ENCODE measurements at places on chromosomes 7 and 10.

DNA sequence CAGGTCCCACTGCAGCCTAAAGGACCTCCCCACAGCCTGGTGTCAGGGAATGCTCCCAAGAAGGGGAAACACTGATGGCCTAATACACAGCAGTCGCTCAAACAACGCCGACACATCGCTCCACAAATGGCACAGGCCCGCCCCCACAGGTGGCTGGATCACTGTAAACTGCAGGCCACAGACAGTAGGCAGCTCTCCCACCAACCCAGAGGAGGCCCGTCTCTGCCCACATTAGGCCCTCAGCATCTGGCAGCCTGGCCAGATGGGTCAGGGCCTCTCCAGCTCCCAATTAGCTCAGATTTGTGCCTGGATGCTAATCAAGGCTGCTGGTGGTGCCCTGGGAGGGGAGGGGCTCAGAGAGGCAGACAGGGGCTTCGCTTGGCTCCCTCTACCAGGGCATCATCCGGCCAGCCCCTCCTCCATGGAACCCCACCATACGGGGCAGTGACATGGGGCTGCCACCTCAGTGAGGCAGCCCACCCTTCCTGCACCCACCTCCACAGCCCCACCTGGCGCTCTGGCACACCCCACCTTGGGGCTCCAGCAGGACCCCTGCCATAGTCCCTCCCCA, 42.7 kb downstream of the CAMK2B start:
- H3K4me3 ChIP-seq: no peak overlapping the region
- H3K27me3 ChIP-seq: peaks cover 60% of the 10 kb centered on the region
- DNase-seq: no peak
- H3K36me3 ChIP-seq: no peaks in the 10 kb centered on the region
- H3K4me1 ChIP-seq: no peaks in the 10 kb centered on the region

GRCh38 chr10:515674-516073, 173.8 kb downstream of the DIP2C start:
- no peaks in the 10 kb centered on the region for H3K36me3 ChIP-seq
- H3K27ac ChIP-seq: no peak overlapping the region

DNA sequence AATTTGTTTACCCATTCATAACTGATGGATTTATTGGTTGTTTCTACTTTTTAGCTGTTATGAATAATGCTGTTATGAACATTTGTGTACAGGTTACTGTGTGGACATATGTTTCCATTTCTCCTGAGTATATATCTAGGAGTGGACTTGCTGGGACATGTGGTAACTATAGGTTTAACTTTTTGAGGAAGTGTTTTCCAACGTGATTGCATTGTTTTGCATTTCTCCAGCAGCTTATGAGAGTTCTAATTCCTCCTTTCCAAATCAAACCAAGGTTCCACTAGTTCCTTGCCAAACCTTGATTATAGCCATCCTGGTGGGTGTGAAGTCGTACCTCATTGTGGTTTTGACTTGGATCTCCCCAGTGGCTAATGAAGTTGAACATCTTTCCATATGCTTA, 2.6 kb upstream of the PRF1 start:
- no peak for DNase-seq
- no peaks in the 10 kb centered on the region for H3K36me3 ChIP-seq
- no peaks in the 10 kb centered on the region for H3K27me3 ChIP-seq
- H3K4me3 ChIP-seq: no peak overlapping the region
- no peak overlapping the region for H3K27ac ChIP-seq

GRCh38 chr10:60188548-60188947, 201.1 kb downstream of the ANK3 start:
- no peaks in the 10 kb centered on the region for H3K36me3 ChIP-seq
- DNase-seq: no peak
- H3K27me3 ChIP-seq: no peaks in the 10 kb centered on the region
- H3K4me3 ChIP-seq: no peak overlapping the region
- H3K4me1 ChIP-seq: no peaks in the 10 kb centered on the region

DNA sequence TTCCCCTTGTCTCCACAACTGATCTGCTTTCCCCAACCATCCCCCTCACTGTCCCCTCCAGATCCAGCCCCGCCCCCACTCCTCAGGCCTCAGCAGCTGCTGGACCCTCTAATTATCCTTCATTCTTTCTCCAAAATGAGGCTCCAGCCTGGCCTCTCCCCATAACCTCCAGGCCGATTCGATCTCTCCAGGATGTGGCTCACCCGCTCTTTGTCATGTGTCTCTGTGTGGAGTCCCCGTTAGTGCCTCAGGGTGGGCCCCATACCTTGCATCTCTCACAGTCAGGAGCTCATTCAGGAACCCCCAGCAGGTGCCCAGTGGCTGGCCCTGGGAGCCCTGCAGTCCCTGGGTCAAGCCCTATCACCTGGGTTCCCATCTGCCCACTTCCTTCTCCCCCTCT, 1.3 kb downstream of the PILRA start:
- H3K27me3 ChIP-seq: no peaks in the 10 kb centered on the region
- H3K4me1 ChIP-seq: no peaks in the 10 kb centered on the region
- no peaks in the 10 kb centered on the region for H3K36me3 ChIP-seq
- H3K27ac ChIP-seq: no peak overlapping the region
- H3K4me3 ChIP-seq: no peak overlapping the region

- H3K4me3 ChIP-seq: no peak overlapping the region
- no peaks in the 10 kb centered on the region for H3K4me1 ChIP-seq
- no peak for DNase-seq
Measured at GRCh38 chr10:5862360-5862961, 27.2 kb downstream of the ANKRD16 start.

DNA sequence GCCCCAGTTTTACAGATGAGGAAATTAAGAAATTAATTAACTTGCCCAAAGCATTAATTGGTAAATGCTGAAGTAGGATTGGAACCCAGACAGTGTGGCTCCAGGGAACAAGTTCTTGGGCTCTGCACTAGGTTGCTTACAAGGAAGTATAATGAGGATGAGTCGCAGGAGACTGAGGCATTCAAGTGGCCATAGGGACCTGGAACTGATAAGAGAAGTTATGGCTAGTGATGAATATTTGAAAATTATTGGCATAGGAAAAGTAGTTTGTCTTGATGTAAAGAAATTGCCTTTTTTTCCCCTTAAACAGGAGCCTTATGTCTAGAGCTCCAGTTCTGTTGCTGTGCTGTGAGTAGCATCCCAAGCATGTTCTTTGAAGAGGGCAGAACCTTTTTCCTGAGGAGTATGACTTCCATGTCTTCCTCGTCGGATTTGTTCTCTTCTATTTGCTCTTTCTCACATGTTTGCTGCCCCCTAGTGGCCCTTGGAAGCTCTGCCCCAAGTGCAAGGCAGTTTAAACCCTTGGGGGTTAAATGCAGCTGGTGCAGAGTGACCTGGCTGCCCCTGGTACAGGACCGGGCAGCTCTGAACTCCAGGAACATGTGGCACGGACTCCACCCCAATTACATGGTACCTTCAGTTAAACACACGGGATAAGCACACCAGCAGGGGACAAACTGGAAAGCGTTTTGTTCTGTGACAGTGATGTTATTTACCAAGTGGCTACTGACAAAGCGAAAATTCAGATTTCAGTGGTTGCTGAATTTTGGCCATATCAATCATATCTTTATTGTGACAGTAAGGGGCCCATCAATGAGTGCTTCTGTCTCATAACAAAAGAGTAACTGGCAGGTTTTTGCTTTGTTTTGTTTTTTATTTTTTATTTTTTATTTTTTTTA, 148.8 kb downstream of the HECW1 start:
- H3K27me3 ChIP-seq: 0 out of 2 replicates have a peak, but pooled peaks cover 2% of the 10 kb centered on the region
- H3K4me3 ChIP-seq: no peak overlapping the region
- H3K36me3 ChIP-seq: no peaks in the 10 kb centered on the region
- H3K27ac ChIP-seq: no peak overlapping the region

GRCh38 chr10:30185916-30186315, 126.5 kb upstream of the JCAD start:
- H3K36me3 ChIP-seq: no peaks in the 10 kb centered on the region
- no peak overlapping the region for H3K4me3 ChIP-seq
- no peak for DNase-seq

DNA sequence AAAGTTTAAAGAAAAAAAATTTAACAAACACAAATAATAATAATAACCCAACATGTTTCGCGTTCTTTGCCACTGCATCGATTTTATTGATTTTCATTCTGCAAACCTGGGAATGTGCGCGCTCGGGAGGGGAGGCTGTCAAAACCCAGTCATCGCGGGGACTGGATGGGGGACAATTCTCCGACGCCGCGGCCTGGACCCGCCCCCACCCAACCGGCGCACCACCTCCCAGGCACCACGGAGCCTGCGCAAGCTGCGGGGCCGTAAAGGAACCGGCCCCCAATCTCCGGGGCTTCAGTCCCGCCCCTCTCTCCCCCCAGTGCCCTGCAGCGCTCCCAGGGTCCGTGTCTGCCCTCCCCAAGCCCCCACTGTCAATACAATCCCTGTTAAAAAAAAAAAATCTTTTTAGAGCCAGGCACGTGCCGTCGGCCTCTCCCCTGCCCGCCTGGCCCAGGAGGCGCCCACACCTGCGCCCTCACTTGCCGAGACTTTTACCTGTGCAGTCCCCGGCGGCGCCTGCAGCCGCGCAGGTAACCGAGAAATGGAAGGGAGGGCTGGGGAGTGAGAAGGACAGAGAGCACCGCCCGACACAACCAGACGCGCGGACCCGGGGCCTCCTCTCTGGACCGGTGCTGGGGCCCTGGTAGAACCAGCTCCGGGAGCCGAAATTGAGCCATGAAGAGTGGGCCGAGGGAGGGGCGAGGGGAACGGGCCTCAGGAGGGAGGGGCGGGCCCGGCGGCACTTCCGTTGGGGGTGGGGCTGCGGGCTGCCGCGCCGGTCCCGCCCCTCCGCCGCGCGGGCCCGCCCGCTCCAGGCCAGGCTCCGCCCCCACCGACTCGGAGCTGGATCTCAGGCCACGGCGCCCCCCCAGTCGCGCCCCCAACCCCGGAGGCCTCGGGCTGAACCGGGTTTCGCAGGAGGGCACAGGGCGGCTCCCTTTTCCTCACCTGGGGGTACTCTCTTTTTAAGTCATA, 7.6 kb upstream of the ZNF503 start:
- DNase-seq: peak; percentile 52
- H3K27me3 ChIP-seq: no peaks in the 10 kb centered on the region
- no peaks in the 10 kb centered on the region for H3K36me3 ChIP-seq
- no peak overlapping the region for H3K27ac ChIP-seq

DNA sequence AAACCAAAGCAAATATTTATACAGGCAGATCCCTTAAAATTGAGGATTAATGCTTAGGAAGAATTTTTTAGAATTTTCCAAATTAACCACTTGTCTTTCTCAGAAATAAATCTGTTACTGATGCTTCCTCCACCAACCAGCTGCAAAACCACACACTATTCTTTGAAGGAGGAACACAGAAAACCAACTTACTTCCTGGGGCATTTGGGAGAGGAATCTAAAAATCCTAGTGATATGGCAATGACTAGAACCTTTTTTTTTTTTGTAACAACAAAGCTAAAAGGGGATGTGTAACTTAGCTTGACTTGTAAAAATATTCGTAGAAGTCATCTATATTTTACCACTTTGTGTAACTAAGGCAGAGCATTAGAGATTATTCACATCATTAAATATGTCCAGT, 5.1 kb upstream of the TM9SF3 start:
- peaks cover 15% of the 10 kb centered on the region for H3K4me1 ChIP-seq
- no peak overlapping the region for H3K27ac ChIP-seq
- no peak for DNase-seq

- DNase-seq: no peak
- H3K27me3 ChIP-seq: no peaks in the 10 kb centered on the region
- no peaks in the 10 kb centered on the region for H3K36me3 ChIP-seq
- H3K4me1 ChIP-seq: peaks cover 15% of the 10 kb centered on the region
- peak overlapping the region; percentile 81 for H3K4me3 ChIP-seq
Measured at GRCh38 chr7:26863518-26864308, 677 bp downstream of the SKAP2 start.

- H3K36me3 ChIP-seq: no peaks in the 10 kb centered on the region
- peaks cover 21% of the 10 kb centered on the region for H3K4me1 ChIP-seq
- H3K27me3 ChIP-seq: no peaks in the 10 kb centered on the region
- no peak overlapping the region for H3K4me3 ChIP-seq
- H3K27ac ChIP-seq: no peak overlapping the region
- no peak for DNase-seq
Measured at GRCh38 chr7:123725586-123726171, 23.1 kb downstream of the WASL start.

GRCh38 chr7:157412021-157412443, 75.2 kb downstream of the DNAJB6 start:
- no peak overlapping the region for H3K27ac ChIP-seq
- H3K27me3 ChIP-seq: no peaks in the 10 kb centered on the region
- peaks cover 14% of the 10 kb centered on the region for H3K36me3 ChIP-seq
- DNase-seq: no peak

DNA sequence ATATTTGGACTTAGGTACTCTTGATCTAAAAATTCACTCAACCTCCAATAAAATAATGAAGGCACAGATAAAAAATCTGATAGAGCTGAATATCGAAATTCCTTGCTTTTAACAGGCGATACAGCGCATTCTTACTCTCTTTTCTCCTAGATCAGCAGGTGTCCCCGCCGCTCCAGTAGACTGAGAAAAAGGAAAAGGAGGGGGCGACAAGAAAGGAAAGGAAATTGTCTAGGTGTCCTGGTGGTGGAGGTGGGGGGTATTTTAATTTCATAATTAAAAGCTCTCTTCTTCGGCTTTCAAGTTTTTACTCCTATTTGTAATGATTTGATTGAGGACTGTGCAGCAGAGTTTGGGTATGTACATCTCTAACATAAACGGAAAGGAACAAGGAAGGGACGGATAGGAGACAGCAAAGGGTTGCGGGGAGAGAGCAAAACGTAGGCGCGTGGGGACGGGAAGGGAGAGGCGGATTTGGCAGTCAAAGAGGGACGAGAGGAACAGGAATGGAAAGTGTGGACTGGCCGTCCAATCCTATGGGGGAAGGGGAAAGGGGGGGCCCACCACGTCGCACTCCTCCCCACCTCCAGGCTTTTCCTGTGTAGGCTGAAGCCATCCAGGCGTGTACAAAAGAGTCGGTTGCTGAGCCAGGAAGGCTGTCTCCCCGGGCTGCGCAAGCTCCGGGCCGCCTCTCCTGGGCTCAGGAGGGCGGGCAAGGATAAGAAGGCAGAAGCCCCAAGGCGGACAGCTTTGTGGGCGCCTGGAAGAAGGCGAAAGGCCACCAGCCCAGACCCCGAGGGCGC, 875 bp upstream of the HECTD2 start:
- H3K27me3 ChIP-seq: no peaks in the 10 kb centered on the region
- H3K4me3 ChIP-seq: peak overlapping the region; percentile 83
- H3K4me1 ChIP-seq: peaks cover 3% of the 10 kb centered on the region
- peak overlapping the region; percentile 97 for H3K27ac ChIP-seq
- H3K36me3 ChIP-seq: no peaks in the 10 kb centered on the region

DNA sequence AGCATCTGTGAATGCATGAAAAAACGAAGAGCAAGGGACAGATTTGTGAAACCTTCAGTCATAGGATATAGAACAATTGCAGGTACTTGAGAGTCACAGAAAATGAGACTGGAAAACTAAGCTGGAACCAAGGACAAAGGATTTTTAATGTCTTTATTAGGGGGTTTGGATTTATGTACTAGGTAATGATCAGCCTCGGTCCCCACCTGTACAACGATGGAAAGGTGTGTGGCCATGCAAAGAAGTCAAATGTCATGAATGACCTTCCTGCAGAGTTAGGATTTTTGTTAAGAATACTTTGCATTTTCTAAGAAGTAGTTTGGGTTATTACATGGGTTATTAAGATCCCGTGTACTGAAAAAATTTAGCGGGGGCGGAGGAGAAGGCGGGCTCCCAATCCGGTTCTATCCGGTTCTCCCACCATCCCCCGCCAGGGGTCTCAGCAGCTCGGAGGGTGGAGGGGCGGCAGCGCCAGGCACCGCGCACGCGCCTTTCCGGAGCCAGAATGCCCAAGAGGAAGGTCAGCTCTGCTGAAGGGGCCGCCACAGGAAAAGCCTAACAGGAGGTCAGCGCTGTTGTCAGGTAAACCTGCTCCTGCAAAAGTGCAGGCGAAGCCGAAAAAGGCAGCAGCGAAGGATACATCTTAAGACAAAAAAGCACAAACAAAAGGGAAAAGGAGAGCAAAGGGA, 327.5 kb upstream of the PLXDC2 start:
- DNase-seq: no peak
- no peaks in the 10 kb centered on the region for H3K27me3 ChIP-seq
- no peak overlapping the region for H3K27ac ChIP-seq
- H3K4me3 ChIP-seq: no peak overlapping the region

Measured in SJCRH30 (cell line).